Activated CD4-positive, CD25-positive, alpha-beta regulatory T cell treated with anti-CD3 and anti-CD28 coated beads, Interleukin-2, amount 50 U/mL, for 72 hours (primary cell): ENCODE measurements at places on chromosomes 7 and 10.

DNA sequence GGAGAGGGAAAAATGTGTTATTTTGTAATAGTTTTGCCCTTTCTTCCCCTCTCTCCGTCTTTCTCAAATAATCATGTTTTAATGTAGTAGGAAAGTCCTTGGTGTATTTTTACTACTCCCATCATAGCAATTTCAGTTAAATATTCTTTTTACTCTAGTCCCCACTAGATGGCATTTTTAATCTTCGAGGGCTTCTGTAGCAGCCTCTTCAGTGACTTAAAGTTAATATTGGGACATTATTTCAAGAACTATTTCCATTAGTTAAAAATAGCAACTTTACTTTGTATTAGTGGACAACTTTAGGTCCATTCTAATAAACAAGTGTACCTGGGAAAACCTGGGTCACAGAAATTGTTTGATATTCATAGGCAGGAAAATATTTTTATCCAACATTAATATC is 23.0 kb downstream of the EDRF1 start:
- no peak for DNase-seq

DNA sequence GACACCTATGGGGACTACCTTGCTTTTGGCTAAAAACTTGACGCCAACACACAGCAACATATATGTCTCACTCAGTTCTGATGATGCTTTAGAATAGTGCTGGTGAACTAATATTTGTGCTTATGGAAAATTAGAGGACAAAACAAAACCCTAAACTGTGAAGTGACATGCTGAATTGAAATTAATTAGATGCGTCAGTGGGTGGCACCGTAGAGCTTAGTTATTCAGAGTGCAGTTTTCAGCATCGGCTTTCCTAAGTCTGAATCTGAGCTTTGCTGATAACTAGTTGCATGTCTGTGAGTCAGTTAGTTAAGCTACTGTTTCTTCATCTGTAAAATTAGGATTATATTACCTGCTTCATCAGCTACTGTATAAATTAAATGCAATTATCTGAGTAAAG is 245.0 kb upstream of the SORCS1 start:
- DNase-seq: no peak

GRCh38 chr10:13698217-13698616 is 111.5 kb downstream of the PRPF18 start:
- no peak for DNase-seq

DNA sequence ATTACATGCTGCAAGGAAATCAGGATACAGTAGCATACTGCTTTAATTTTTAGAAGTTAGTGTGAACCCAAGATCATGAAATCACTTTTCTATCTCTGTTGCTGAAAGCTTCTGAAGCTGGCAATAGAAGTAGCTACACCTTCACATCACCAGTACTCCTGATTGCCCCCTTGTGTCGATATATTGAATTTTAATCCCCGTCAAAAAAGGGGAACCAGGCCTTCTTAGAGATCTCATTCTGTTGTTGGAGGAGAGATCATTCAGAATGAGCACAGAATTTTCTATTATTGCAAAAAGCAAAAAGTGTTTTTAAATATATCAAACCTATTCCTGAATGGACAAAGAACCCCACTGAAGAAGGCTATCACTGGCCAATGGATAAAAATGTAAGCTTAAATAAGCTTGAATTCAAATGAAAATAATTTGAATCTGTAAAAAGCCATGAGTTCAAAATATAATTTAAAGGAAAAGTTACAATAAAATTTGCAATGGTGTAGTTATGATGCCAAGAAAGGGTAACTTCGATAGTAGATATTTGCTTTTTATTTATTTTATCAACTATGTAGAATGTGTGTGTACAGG is 39.7 kb upstream of the TEX47 start:
- DNase-seq: no peak

DNA sequence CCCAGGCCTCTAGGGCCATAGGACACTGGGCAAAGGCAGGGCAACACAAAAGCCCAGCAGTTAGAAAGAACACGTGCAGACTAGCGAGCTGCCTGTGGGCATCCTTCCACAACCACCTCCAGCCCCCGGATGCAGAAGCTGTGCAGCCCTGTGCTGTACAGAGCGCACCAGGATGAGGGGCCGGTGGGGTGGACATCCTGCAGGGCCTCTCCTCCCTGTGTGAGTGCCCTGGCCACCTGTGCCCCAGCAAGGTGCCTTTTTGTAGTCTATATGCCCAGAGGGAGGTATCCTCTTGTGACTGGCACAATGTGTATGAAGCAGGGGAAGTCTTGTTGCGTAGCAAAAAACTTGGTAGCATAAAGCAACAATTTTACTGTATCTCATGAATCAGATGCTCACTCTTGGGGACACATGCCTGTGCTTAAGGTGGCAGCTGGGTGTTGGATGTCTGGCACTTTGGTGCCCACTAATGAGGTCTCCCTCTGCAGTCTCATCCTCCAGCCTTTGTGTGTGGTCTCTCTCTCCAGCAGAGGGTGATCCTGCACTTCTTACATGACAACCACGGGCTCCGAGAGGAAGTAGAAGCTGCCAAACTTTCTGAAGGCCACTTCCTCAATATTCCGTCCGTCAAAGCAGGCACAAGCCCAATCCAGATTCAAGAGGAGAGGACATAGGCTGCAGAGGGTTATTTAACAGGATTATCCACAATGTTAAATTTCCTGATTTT is 8.7 kb downstream of the NCAPG2 start:
- DNase-seq: no peak

DNA sequence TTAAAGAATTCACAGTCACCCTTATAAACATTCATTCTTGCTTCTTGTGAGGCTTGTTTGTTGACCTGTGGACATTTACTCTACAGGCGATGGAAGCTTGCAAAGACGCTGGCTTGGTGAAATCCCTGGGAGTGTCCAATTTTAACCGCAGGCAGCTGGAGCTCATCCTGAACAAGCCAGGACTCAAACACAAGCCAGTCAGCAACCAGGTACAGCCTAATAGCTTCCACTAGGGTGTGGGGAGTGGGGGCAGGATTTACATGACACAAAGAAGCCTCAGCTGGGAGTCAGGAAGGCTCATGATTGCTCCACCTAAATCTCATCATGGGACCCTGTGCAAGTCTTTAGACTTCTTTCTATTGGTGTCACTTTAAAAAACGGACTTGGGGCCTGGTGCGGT is 29.0 kb downstream of the AKR1D1 start:
- DNase-seq: no peak

DNA sequence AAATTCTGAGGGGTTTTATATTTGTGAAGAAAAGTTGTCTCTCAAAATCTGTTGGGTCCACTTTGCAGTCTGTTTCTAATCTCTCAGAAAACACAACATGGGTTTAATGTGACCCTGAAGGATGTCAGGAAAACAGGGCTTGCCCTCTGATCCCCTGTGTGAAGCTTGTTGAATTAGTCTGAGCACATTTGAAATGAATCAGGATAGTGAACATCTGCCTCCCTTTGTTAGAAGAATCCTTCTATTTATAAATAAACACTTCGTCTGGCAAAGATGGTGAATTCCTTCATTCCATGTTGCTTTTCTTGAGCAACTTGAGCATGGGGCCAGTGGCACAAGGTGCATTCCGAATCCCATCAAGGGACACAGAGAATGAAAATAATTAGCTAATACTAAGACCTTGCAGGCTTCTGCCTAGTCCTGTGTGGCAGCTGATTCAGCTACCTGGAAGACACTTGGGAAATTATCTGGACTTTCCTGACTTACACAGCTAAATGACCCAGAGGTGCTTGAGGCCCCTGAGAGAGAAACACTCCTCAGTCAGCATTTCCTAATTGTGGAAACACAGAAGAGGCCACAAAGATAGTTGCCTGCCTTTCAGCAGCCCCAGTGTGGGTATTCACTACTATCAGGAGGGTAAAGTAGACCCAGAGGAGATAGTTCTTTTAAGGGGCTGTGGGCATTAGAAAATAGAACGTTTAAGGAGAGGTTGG is 305.5 kb downstream of the C7orf25 start:
- no peak for DNase-seq

DNA sequence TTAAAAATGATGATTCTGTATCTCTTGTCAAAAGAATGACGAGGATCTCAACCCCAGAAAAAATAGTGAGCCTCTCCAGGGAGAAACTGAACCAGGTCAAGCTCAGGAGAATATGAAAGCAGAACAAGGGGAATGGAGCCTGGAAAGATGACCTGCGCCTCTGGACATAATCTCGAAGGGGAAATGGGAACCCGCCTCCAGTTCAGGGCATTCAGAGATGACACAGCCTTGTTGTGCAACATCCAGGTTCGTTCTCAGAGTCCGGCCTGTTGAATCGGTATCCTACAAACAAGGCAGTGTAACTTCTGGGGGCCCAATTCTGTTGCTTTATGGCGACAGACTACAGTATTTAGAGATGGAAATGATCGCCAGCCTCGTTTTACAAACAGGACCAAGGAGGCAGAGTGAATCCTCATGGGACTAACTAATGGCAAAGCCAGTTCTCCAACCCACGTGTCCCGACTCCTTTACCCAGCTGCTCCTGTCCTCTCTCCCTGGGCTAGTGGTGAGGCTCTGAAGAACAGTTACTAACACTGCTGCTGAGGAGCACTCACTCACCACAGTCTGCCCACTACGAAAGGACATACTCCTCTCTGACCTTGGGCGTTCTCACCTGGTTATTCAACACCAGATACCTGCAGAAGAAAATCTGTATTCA is 67.6 kb downstream of the JAZF1 start:
- no peak for DNase-seq

DNA sequence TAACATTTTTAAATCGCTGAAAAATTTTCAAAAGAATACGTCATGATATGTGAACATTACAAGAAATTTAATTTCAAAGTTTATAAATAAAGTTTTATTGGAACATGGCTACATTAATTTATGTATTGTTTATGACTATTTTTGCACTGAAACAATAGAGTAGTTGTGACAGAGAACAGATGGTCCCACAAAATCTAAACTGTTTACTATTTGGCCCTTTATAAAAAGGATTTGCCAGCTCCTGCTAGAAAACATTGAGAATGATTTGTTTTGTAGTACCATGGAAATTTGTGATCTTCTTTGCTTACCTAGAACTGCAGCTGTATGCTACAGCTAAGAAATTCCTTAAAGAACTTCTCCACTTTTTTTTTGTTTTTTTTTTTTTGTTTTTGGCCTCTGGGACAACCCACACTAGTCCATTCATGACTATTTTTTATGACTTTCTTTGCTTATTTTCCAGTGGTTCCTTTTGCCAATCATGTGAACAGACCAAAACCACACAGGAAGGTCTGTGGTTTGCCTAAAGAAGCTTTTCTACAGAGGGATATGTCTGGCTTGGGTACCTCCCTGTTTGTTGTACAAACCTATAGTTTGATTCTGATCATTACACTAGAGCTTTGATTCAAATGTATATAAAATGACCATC is 55.7 kb downstream of the ST7 start:
- no peak for DNase-seq

GRCh38 chr10:82206831-82207230 is 331.8 kb downstream of the NRG3 start:
- no peak for DNase-seq

GRCh38 chr7:64180989-64181388 is 26.0 kb upstream of the ZNF735 start:
- DNase-seq: no peak

- DNase-seq: no peak
These were observed at the start of gene GSDME for GRCh38 chr7:24757353-24758275. Gene GSDME, minus strand, starts transcription at chr7:24757464. Its CDS starts 7,690 bp downstream, at chr7:24749774.

DNA sequence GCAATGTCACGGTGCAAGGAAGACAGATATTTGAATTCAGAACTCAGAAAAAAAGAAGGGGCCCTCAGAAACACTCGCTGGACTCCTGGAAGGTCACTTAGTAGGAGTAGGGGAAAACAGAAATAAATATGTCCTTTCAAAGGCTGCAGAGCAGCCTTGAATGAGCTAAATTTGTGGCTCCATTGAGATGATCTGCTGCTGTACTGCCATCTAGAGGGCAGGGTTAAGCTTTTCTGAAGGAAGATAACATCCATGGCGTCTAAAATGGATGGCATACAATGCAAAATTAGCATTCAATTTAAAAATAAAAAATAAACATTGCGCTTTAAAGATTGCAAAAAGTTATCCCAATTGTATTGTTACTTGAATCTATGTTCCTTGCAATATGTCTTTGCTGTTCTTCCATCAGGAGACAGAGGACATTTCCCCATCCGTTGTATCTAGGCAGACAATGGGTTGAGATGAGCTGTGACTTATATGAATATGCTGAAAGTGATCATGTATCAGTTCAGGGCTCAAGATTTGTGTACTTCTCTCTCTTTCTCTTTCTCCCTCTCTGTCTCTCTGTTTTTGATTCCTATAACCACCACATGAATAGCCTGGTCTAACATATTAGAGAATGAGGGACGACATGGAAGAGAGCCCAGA is 642.2 kb downstream of the SH2D4B start:
- DNase-seq: no peak

DNA sequence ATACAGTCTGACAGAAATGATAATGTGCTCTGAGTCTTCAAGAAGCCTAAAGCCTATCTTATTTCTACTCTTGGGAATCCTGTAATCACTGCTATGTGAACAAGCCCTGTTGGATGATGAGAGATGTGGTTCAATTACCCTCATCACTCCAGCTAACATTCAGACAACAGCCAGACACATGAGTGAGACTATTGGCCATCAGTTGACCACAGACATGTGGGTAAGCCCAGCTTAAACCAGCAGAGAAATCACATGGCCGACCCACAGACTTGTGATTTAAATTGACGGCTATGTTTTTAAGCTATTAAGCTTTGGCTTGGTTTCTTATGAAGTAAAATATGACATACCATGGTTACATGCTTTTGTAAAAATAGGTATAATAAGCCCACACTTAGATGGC is 2.6 kb downstream of the MBL2 start:
- DNase-seq: no peak

- no peak for DNase-seq
These were observed 99.4 kb downstream of the RSU1 start for GRCh38 chr10:16717622-16718395.

DNA sequence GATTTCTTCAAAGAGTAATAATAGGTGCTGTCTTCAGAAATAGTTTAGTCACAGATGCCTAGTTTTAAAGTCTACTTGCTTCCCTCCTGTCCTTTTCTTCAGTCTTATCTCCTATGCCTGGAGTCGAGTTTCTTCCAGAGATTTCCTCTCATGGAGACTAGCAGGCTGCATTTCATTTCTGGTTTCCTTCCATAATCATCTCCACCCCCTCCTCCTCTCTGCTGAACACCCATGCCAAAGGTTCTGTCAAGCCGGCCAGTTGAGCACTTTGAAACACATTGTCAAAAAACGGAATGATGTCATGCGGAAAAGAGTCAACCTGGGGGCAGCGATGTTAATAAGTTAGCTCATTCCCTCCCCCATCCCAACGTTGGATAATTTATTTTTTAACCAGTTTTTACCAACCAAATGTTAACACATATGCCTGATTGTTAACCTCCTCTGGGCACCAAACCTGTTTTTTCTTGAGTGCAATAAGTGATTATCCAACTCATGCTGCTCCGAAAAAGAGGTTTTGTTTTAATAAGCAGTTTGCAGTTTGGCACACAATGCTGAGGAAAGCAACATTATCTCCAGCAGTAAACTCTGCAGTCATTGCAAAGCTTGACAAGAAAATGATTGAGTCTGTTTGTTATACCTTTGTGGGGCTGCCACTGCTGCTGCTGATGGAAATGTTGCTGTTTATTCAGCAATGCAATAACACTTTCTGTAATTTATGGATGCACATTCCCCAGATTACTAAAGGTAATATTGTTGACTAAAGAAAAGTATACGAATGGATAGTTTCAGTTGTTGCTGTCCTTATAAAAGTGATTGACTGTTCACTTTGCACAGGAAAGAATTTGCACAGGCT is 161.6 kb downstream of the LRMDA start:
- DNase-seq: no peak

- DNase-seq: no peak
These were observed 54.2 kb downstream of the CDC123 start for GRCh38 chr10:12250181-12250580.
